ENCODE measurements at places on chromosomes 4 and X. TPM values are rescaled to one million over a fixed set of nuclear protein-coding genes. Genes with fewer than 3 reads are reported as not detected.
A peak's percentile ranks its signal among the peaks of the same experiment; 100 is the strongest.

The IL21 gene
- not detected for total RNA-seq

The PTTG2 gene
- total RNA-seq = not detected

The GABRE gene
- 9.9 TPM for total RNA-seq

The SSX3 gene
- not detected for total RNA-seq

The NXF2B gene
- total RNA-seq = 0.64 TPM

The MAPK10 gene
- 7.9 TPM for total RNA-seq

The ATOH1 gene
- 0.36 TPM for total RNA-seq

GRCh38 chr4:41883988-41884734 lies 51.1 kb upstream of the TMEM33 start:
- H3K36me3 ChIP-seq = no peaks in the 10 kb centered on the region
- H3K4me3 ChIP-seq = no peak overlapping the region
- H3K27me3 ChIP-seq = peaks cover 85% of the 10 kb centered on the region
- peaks cover 22% of the 10 kb centered on the region for H3K4me1 ChIP-seq
- DNase-seq = no peak
- no peak overlapping the region for H3K27ac ChIP-seq

DNA sequence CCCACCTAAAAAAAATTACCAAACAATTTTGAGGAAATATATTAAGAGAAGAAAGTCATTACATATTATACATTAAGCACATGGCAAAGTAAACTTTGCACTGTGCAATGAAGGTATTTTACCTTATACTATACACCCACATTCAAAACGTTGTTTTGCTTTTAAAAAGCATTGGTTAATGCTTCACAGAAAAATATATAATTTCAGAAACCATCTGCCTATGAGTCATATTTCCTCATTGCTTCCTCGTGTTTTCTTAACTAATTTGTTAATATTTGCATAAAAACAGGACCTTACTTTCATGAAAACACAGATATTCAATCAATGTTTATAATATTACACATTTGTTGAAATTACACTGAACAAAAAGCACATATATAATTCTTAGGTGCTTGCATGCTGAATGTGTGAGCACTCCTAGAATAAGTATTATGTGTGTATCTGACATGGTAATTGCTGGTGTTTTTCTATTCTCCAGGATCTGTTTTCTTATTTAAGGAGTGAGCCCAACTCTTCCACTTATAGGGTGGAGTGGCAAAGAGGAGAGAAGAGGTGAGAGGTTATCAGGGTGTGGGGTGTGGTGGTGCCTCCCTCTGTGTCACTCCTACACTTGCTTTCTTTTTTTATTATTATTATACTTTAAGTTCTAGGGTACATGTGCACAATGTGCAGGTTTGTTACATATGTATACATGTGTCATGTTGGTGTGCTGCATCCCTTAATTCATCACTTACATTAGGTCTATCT lies 95.1 kb upstream of the IQCM start:
- DNase-seq = no peak
- no peaks in the 10 kb centered on the region for H3K36me3 ChIP-seq
- peaks cover 3% of the 10 kb centered on the region for H3K27me3 ChIP-seq

- peaks cover 25% of the 10 kb centered on the region for H3K27me3 ChIP-seq
- no peak overlapping the region for H3K27ac ChIP-seq
- H3K4me3 ChIP-seq = no peak overlapping the region
- no peak for DNase-seq
- H3K36me3 ChIP-seq = peaks cover 6% of the 10 kb centered on the region
These were observed 466.1 kb upstream of the GRID2 start for GRCh38 chr4:91837608-91838029.

DNA sequence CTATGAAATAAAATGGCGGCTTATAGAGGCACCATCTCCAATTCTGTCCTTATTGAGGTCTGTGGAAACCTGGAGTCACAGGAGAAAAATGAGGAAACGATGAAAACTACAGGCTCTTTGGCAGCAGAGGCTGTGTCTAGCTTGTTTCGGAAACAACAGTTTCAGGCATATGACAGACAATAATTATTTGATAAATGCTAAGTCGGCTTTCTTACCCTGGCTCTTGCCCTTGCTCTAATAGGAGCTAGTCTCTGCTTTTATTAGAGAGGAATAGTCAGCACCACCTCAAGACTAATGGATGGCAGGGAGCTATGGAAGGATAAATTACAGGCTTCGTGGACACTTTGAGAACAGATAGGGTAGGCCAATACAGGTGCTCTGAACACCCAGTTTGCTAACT lies 24.3 kb downstream of the HADH start:
- no peaks in the 10 kb centered on the region for H3K27me3 ChIP-seq
- no peak overlapping the region for H3K4me3 ChIP-seq
- DNase-seq = no peak
- H3K36me3 ChIP-seq = peaks cover 34% of the 10 kb centered on the region
- H3K27ac ChIP-seq = no peak overlapping the region

DNA sequence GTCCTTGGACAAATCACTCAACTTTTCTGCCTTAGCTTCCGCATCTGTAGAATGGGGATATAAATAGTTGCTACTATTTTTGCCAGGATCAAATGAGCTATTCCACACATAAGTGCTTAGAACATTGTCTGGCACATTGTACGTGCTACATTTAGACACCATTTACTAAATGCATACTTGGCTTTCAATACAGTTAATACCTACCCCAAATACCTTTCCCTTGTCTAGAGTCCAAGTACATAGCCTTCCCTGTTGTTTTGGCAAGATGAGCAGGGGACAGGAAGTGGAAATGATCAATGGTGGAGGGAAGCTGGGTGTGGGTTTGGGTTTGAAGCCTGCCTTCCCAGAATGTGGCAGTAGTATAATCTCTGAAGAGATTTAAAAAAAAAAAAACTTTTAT lies 82.0 kb downstream of the CHRDL1 start:
- no peaks in the 10 kb centered on the region for H3K36me3 ChIP-seq
- no peak for DNase-seq
- H3K4me1 ChIP-seq = no peaks in the 10 kb centered on the region
- H3K4me3 ChIP-seq = no peak overlapping the region
- H3K27me3 ChIP-seq = peaks cover 3% of the 10 kb centered on the region

DNA sequence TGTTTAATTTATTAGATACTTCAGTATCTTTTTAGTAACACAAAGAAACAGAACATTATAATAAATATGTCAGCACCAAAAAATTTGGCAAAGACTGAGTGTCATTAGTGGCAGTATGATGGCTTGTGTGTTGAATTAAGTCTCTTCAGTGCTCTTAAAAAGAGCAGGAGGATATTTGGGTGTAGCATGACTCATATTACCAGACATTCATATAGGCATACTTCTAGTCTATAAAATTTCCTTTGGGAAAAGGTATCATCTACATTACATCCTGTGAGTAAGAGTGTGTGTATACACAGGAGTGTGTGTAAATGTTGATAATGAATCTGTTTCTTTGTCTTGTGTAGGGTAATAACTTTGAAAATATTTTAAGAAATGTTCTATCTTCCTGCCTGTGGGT lies 135.7 kb downstream of the CNKSR2 start:
- no peak overlapping the region for H3K27ac ChIP-seq
- no peak for DNase-seq
- H3K4me1 ChIP-seq = no peaks in the 10 kb centered on the region
- H3K27me3 ChIP-seq = no peaks in the 10 kb centered on the region

- DNase-seq = no peak
- H3K36me3 ChIP-seq = no peaks in the 10 kb centered on the region
- no peaks in the 10 kb centered on the region for H3K27me3 ChIP-seq
- no peak overlapping the region for H3K27ac ChIP-seq
These were observed 469.2 kb upstream of the DIPK2B start for GRCh38 chrX:45669715-45670340.

DNA sequence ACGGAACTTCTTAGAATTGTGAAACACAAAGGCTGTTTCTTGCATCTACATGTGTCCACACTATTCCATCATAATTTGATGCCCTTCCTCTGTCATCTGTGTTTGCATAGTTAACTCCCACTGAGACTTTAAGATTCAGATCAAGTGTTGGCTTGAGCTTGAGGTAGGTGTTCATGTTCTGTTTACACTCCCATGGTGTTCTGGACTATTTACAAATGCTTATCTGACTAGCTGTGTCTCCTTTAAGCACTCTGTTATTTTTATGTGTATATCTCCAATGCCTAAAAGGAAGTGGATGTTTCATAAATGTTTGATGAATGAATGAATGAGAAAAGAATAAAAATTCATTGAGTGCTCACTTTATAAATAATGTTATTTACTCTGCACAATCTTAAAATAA lies 622.7 kb downstream of the RAB28 start:
- DNase-seq = no peak
- no peak overlapping the region for H3K27ac ChIP-seq
- no peaks in the 10 kb centered on the region for H3K36me3 ChIP-seq
- H3K4me1 ChIP-seq = no peaks in the 10 kb centered on the region
- no peak overlapping the region for H3K4me3 ChIP-seq

GRCh38 chrX:82384401-82384800 lies 1123.7 kb upstream of the POU3F4 start:
- no peaks in the 10 kb centered on the region for H3K27me3 ChIP-seq
- no peak overlapping the region for H3K4me3 ChIP-seq
- no peak overlapping the region for H3K27ac ChIP-seq
- no peak for DNase-seq
- no peaks in the 10 kb centered on the region for H3K36me3 ChIP-seq

- peaks cover 5% of the 10 kb centered on the region for H3K36me3 ChIP-seq
- H3K27ac ChIP-seq = no peak overlapping the region
- H3K27me3 ChIP-seq = no peaks in the 10 kb centered on the region
- no peak overlapping the region for H3K4me3 ChIP-seq
- no peak for DNase-seq
- no peaks in the 10 kb centered on the region for H3K4me1 ChIP-seq
These were observed 152.0 kb upstream of the FTHL17 start for GRCh38 chrX:31223817-31224216.

GRCh38 chr4:188347339-188347738 lies 208.1 kb downstream of the TRIML1 start:
- H3K4me3 ChIP-seq = no peak overlapping the region
- no peaks in the 10 kb centered on the region for H3K36me3 ChIP-seq
- no peaks in the 10 kb centered on the region for H3K4me1 ChIP-seq

GRCh38 chr4:119016636-119017035 lies 119.0 kb upstream of the MYOZ2 start:
- H3K27ac ChIP-seq = no peak overlapping the region
- no peaks in the 10 kb centered on the region for H3K27me3 ChIP-seq
- H3K36me3 ChIP-seq = no peaks in the 10 kb centered on the region
- no peak for DNase-seq

GRCh38 chr4:46441136-46441859 lies 51.4 kb upstream of the GABRA2 start:
- H3K27me3 ChIP-seq = no peaks in the 10 kb centered on the region
- DNase-seq = no peak
- no peak overlapping the region for H3K27ac ChIP-seq
- H3K4me3 ChIP-seq = no peak overlapping the region
- H3K36me3 ChIP-seq = no peaks in the 10 kb centered on the region

DNA sequence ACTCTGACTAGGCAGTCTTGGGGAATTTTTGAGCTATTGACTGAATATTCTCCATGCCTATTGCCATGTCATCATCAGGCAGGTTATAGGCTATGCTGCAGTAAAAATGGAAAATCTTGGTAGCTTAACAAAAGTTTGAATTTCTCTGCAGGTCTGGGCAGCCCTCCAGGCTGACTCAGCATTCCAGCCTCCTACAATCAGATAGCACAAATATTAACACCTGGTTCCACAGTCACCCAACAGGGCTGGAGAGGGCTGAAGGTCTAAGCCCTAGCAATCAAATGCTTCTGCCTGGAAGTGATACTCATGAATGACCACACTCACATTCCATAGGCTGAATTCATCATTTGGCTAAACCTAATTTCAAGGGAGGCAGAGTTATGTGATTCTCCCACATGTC lies 9.6 kb upstream of the PPP3CA start:
- H3K36me3 ChIP-seq = no peaks in the 10 kb centered on the region
- no peak for DNase-seq
- H3K4me1 ChIP-seq = peaks cover 16% of the 10 kb centered on the region

GRCh38 chr4:158676076-158676475 lies 4.0 kb downstream of the ETFDH start:
- no peak overlapping the region for H3K4me3 ChIP-seq
- no peak for DNase-seq
- peaks cover 4% of the 10 kb centered on the region for H3K36me3 ChIP-seq
- H3K27me3 ChIP-seq = no peaks in the 10 kb centered on the region
- H3K27ac ChIP-seq = no peak overlapping the region

- DNase-seq = no peak
- no peak overlapping the region for H3K27ac ChIP-seq
- H3K36me3 ChIP-seq = no peaks in the 10 kb centered on the region
- no peaks in the 10 kb centered on the region for H3K27me3 ChIP-seq
- no peaks in the 10 kb centered on the region for H3K4me1 ChIP-seq
These were observed 171.1 kb downstream of the PDGFRA start for GRCh38 chr4:54400188-54400587.

DNA sequence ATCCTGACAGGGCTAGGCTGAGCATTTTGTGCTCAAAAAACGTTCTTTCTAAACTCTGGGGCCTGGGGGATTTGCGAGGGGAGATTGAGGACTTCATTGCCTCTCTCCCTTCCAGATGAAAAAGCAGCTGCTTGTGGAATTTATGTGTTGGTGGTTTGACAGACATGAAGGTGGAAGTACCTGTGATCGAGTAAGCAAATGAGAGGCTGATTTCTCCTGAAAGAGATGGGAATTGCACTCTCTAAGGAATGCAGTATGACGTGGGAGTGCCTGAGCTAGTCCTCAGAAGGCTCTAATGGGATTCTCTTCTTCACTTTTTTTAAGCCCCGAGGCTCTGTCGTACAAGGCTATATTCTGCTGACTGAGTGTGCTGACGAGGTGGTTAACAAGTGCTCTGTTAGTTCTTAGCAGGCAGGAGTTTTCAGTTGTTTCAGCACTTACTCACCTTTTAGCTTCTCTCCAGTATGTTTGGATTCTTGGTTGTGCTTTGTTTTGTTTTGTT lies 426.8 kb upstream of the CNKSR2 start:
- no peak for DNase-seq
- peak overlapping the region; percentile 26 for H3K4me3 ChIP-seq
- H3K36me3 ChIP-seq = no peaks in the 10 kb centered on the region
- H3K27me3 ChIP-seq = no peaks in the 10 kb centered on the region
- H3K27ac ChIP-seq = peak overlapping the region; percentile 64

DNA sequence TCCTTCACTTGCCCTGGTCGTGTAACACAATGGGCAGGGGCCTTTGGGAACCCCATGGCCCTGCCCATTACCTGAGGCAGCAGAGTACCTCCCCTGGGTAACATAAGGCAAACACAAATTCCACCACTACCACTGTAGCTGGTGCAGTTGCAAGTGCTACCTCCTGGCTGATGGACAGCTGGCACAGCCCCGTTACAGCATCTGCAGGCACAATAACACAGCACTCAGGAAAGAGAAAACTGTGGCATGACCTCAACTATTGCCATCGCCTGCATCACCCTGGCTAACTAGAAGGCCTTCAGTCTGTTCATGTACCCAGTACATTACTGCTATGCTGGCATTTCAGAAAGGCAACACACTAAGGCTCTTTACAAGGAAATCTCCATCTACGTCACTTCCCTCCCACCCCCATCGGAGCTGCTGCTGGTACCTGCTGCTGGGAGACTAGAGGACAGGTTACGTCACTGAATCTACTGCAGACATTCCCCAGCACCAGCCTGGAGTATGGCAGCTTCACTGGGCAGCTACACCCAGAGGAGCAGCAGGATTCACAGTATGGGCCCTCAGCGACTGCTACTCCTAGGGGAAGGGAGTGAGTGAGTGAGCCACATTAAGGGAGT lies 39.4 kb downstream of the ARFIP1 start:
- no peak overlapping the region for H3K4me3 ChIP-seq
- H3K27me3 ChIP-seq = no peaks in the 10 kb centered on the region
- peaks cover 62% of the 10 kb centered on the region for H3K36me3 ChIP-seq

Measured in type B pancreatic cell (in vitro differentiated cells).